ENCODE measurements at places on chromosomes 3 and 15. TPM values are rescaled to one million over a fixed set of nuclear protein-coding genes. Genes with fewer than 3 reads are reported as not detected.

DNA sequence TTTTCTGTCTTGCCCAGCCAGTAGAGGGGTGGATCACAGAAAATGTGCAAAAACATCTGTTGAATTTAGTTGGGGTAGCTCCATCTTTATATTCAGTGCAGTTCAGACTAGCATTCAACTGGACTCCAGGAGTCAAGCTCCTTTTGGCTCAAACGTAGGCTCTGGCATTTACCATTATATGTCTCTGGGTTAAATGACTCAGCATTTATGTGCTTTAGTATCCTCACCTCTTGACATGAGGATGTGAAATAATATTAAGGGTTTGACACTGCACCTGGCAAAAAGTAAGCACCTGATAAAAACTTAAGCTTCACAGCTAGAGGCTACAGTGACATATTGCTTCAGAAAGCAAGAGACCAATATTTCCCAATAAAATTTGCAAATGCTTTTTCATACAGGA, 14.8 kb downstream of the PRC1 start:
- no peak for DNase-seq

DNA sequence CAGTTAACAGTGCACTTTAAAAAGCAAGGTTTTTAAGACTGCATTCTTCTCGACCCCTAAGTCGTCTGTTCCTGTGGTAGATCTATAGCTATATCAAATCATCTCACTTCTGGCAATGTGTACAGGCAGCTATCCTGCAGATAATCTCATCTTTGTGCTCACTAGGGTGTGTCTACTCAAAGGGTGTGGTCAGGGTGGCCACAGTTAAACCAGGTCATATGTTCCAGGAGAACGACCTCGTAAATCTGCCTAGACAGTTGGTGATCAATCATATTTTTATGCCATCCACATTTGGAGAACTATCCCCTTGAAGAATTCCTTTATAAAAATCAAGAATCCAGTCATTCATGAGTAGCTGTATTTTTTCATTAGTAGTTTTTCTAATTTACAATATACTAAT, 3.0 kb downstream of the VEPH1 start:
- no peak for DNase-seq

DNA sequence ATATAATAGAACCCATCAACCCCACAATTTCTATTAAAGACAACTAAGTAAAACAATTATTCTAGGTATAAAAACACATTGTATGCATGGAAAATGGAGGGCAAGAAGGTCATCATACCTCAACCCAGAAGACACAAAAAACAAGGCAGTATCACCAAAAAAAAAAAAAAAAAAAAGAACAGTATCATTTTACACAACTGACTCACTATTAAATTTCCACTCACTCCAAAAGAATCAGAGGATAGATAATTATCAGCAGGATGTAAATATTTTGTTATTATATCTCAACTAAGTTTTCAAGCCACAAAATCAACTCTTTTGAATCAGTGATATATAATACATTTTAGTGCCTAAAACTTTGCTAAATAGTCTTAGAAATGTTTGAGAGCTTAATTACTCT, 55.0 kb downstream of the CLASP2 start:
- no peak for DNase-seq

DNA sequence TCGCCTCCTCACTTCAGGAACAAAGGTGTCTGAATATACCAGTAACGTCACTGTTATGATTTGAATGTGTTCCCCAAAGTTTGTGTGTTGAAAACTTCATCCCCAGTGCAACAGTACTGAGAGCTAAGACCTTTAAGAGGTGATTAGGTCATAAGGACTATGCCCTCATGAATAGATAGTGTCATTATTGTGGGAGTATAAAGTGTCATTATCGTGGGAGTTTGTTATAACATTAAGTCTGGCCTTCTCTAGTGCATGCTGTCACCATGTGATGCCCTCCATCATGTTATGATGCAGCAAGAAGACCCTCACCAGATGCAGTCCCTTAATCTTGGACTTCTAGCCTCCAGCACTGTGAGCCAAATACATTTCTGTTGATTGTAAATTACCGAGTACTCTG, 53.7 kb upstream of the TLE3 start:
- no peak for DNase-seq

- no peak for DNase-seq
Observed at GRCh38 chr3:55370272-55370671, 116.8 kb downstream of the WNT5A start.

GRCh38 chr3:47228088-47228487, 54.5 kb downstream of the KIF9 start:
- no peak for DNase-seq

DNA sequence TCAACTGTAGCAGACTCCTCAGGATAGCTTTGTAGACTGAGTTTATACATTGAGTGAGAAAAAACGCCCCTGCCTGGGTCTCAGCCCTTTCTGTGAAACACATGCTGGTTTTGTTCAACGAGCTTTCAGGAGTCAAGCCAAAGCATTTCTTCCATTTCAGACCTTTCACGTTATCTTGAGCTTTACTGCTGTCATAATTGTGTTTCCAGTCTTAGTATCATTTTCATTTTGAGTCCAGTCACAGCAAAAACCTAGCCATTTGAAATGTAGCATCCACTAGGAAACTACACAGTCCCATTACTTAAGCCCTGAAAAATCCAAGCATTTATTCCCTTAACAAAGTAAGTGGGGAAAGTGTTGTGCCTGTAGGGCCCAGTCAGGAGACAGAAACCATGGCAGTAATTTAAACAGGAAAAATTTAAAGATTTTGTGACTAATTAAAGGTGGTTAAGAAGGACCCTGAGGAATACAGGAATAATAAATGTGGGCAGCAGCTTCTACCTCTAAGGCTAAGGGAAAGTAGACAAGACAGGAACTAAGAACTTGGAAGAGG, 110.1 kb upstream of the ABHD17C start:
- DNase-seq, result no peak

- no peak for DNase-seq
Observed at GRCh38 chr15:71329041-71329440, 213.8 kb downstream of the THSD4 start.

GRCh38 chr3:42836150-42837123, 27.2 kb downstream of the ACKR2 start:
- no peak for DNase-seq

DNA sequence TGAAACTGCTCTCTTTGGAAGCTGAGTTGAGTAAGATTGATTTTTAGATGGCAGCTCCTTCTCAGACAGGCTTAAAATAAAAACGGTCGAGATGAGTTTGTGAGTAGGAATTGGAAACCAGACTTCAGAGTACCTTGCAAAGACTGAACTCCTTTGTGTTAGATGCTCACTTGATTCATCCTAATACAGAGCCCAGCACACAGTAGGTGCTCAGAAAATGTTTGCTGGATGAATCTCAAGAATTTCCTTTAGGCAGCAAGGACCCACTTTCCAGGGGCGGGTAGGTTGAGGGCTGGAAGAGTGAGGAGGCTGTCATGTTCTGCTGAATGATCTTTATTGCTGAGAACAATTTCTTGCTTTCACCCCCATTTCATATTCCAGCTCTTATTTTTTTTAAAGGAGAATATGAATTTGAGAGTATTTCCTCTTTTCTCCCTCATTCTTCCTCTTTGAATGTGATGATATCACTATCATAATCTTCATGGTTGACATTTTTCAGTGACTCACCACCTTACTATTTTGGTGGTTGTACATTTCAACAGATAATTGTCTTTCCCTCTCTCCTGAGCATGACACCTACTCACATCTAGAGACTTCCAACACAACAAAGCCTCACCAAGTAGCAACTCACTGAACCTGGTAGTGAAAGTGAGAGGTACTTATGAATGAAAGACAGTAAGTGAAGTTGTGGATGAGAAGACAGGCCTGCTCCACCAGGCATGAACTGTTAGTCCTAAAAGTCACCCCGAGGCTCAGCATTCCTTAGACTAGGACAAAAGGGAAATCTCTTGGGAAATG, 113.3 kb downstream of the PDCD6IP start:
- DNase-seq, result peak; percentile 86

GRCh38 chr3:139325551-139325950, 18.3 kb upstream of the MRPS22 start:
- no peak for DNase-seq

DNA sequence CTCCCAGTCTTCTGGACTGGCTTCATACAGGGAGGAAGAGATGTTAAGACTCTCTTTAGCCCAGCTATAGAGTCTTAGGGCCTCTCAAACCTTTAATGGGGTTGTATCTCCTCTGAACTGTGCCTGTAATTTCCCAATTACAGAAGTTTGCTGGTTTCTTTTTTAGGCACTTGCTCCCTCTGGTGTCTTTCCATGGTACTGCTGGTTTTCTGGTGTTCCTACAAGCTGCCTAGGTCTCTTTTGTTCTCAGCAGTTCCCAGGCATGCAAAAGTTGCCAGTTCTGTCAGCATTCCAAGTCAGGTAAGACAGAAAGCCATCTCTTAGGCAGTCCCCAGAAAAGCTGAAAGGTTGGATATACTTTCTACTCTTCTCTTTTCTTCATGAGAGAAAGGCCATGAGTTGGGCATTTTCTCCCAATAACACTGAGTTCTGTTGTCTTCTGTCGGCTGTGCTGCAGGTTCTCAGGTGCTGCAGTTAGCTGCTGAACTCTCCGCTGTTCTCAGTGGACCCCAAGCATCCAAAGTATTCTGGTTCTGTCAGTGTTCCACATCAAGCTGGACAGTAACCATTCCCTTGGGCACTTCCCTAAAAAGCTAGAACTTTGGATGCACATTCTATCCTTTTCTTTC, 54.4 kb upstream of the EHHADH start:
- peak; percentile 76 for DNase-seq

GRCh38 chr3:71011565-71012287, 571.8 kb downstream of the FOXP1 start:
- DNase-seq, result no peak

GRCh38 chr3:44359146-44359751, 20.7 kb downstream of the TCAIM start:
- DNase-seq, result peak; percentile 2

DNA sequence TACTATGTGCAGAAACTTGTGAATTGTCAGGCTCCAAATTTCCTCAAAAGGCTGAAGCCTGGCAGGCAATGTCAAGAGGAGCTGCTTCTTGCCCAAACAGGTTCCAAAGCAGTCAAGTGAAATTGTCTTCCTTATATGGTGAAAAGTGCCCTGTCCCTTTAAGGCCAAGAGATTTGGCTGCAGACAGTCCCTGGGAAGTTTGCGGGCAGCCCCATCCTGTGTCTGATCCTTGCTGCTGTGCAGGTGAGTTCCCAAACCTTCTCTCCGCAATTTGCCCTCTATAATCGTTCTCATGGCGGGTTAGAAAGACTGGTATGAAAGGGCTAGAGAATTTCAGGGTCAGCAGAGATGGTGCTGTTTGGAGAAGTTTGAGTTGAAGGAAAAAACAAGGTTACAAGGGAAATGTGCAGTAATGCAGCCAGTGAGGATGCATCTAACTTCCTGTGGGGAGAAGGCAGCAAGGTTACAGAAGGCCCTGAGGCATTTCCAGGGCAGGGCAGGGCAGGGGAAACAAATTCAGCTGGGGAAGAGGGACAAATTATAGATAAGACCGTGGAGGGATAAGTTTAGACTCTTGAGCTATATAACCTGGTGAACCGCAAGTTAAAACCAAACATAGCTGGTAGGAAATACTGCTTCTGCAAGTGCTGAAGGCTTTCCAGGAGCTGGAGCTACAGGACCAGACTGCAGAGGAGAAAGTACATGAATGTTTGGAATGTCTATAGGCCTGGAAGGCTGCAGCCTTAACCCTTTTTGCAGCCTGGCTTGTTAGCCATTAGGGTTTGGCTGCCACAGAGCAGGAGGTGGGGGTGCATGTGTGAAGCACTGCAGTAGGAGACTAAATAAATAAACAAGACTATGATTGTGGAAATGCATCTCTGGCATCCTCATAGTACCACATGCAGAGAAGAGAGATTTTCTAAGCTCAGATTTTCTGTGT, 256.2 kb upstream of the IL12A start:
- peak; percentile 79 for DNase-seq

The UPK1B gene
- total RNA-seq, result 0.03 TPM

The SPINK8 gene
- not detected for total RNA-seq

The HESX1 gene
- 1.3 TPM for total RNA-seq

The FSD2 gene
- not detected for total RNA-seq

The VILL gene
- 1.0 TPM for total RNA-seq
